Activated CD4-positive, alpha-beta memory T cell treated with anti-CD3 and anti-CD28 coated beads, Interleukin-2, amount 10 ng/mL, durations not matched to agents 7 days and 5 days (primary cell): ENCODE measurements at places on chromosomes 3 and 15. TPM values are rescaled to one million over a fixed set of nuclear protein-coding genes. Genes with fewer than 3 reads are reported as not detected.

- H3K4me3 ChIP-seq = peak overlapping the region; percentile 92
- peaks cover 39% of the 10 kb centered on the region for H3K36me3 ChIP-seq
- peaks cover 57% of the 10 kb centered on the region for H3K4me1 ChIP-seq
- no peaks in the 10 kb centered on the region for H3K27me3 ChIP-seq
These were observed 553 bp downstream of the TMEM43 start for GRCh38 chr3:14125193-14126016.

- no peaks in the 10 kb centered on the region for H3K4me1 ChIP-seq
- no peak for DNase-seq
- no peak overlapping the region for H3K27ac ChIP-seq
- no peaks in the 10 kb centered on the region for H3K36me3 ChIP-seq
- no peak overlapping the region for H3K4me3 ChIP-seq
These were observed 7.9 kb downstream of the ARRDC4 start for GRCh38 chr15:97968380-97968779.

DNA sequence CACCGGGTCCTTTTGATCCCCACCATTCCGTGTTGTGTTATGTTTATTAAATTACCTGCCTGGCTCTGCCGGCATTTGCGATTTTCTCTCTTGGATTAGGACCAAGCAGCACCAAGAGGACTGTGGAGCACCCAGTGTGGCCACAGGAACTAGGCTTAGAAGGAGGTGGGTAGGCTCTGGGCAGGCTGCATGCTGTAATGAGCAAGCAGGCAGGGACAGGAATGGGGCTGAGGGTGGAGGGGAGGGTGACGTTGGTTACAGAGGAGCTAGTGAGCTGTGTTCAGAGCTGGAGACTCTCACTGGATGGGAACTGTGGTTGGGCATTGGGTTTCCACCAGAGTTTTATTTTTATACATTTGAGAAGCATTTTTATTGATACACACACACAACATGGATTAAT lies 7.9 kb upstream of the SCN5A start:
- H3K4me3 ChIP-seq = no peak overlapping the region
- no peaks in the 10 kb centered on the region for H3K4me1 ChIP-seq
- no peaks in the 10 kb centered on the region for H3K36me3 ChIP-seq
- no peak overlapping the region for H3K27ac ChIP-seq
- no peak for DNase-seq

- no peaks in the 10 kb centered on the region for H3K4me1 ChIP-seq
- no peaks in the 10 kb centered on the region for H3K27me3 ChIP-seq
- no peak overlapping the region for H3K4me3 ChIP-seq
- H3K27ac ChIP-seq = no peak overlapping the region
- DNase-seq = no peak
These were observed 628.9 kb downstream of the FHIT start for GRCh38 chr3:60622349-60622748.

DNA sequence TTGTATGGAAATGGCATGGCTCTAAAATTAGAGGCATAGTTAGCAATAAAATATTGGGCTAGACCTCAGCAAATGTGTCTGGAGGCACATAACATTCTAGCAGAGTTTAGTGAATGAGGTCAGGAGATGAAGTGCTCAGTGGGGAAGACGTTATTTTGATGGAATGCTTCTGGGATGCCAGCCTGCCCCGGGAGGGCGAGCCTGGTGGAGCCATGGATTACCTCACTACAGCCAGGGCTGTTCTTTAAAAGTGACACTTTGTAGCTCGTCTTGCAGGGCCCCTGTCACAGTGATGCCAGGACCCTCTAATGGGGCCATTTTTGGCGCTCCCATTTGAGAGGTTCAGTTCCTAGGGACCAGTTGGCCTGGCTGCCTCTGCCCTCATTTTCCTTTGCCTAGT lies 48.5 kb downstream of the PXYLP1 start:
- H3K4me1 ChIP-seq = peaks cover 16% of the 10 kb centered on the region
- H3K36me3 ChIP-seq = peaks cover 5% of the 10 kb centered on the region
- H3K27me3 ChIP-seq = no peaks in the 10 kb centered on the region
- H3K4me3 ChIP-seq = no peak overlapping the region
- no peak overlapping the region for H3K27ac ChIP-seq

GRCh38 chr15:36256404-36256807 lies 323.0 kb upstream of the CDIN1 start:
- no peaks in the 10 kb centered on the region for H3K4me1 ChIP-seq
- H3K27me3 ChIP-seq = no peaks in the 10 kb centered on the region
- no peak overlapping the region for H3K4me3 ChIP-seq
- H3K36me3 ChIP-seq = no peaks in the 10 kb centered on the region
- no peak for DNase-seq

DNA sequence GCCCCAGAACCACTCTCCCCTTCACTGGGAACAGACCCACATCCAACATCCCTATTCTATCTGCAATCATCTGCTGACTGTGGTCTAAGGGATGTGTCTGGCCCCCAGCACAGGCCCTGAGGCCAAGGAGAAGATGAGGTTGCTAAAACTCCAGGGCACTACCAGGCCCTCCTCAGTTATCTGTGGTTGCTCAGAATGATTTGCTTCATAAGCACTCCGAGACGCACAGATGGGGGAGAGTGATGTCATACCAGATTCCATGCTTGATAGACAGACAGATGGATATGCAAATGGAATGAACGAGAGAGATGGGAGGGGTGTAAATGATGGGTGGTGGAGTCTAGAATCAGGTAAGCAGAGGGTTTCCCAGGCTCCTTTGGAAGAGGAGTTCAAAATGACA lies 57.8 kb downstream of the CEMIP start:
- no peak overlapping the region for H3K27ac ChIP-seq
- H3K4me1 ChIP-seq = no peaks in the 10 kb centered on the region
- no peak for DNase-seq
- H3K4me3 ChIP-seq = no peak overlapping the region
- H3K27me3 ChIP-seq = peaks cover 5% of the 10 kb centered on the region

- no peak for DNase-seq
- H3K4me1 ChIP-seq = peaks cover under 1% of the 10 kb centered on the region
- H3K4me3 ChIP-seq = no peak overlapping the region
These were observed 4.5 kb downstream of the CFAP44 start for GRCh38 chr3:113436809-113437208.

GRCh38 chr3:89145995-89146394 lies 38.6 kb downstream of the EPHA3 start:
- no peaks in the 10 kb centered on the region for H3K4me1 ChIP-seq
- DNase-seq = no peak
- H3K27ac ChIP-seq = no peak overlapping the region
- H3K27me3 ChIP-seq = no peaks in the 10 kb centered on the region

- H3K27ac ChIP-seq = no peak overlapping the region
- peaks cover 26% of the 10 kb centered on the region for H3K27me3 ChIP-seq
- peaks cover 15% of the 10 kb centered on the region for H3K4me1 ChIP-seq
- no peaks in the 10 kb centered on the region for H3K36me3 ChIP-seq
- DNase-seq = no peak
These were observed 31.6 kb downstream of the SAXO2 start for GRCh38 chr15:82294061-82294690.

DNA sequence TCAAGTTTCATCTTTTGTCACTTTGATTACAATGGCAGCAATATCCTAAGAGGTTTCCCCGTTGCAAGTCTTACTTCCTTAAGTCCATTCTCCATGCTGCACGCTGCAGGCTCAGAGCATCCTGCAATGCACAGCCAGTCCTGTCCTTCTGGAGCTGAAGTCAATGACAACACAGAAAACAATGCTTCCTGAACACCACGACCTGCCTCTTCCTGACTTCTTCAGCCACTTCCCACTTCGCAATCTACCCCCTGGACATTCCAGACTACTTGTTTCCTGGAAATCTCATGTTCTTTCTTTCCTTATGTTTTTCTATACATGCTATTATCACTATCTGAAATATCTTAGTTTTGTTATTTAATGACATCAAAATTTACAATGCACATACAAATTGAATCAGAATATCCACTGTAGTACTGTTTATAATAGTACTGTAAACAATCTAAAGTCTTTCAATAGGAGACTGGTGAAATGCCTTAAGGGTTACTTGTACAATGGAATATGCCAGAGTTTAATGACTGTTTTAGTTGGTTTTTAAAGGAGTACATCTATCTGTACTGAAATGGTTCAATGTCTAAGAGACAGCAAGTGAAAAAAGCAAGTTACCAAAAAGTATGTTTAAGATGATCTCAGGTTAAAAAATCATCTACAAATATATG lies 113.7 kb upstream of the PRTG start:
- no peaks in the 10 kb centered on the region for H3K27me3 ChIP-seq
- peaks cover 3% of the 10 kb centered on the region for H3K36me3 ChIP-seq
- H3K27ac ChIP-seq = no peak overlapping the region
- H3K4me1 ChIP-seq = no peaks in the 10 kb centered on the region
- H3K4me3 ChIP-seq = no peak overlapping the region

- no peaks in the 10 kb centered on the region for H3K36me3 ChIP-seq
- H3K27ac ChIP-seq = no peak overlapping the region
- peaks cover 8% of the 10 kb centered on the region for H3K4me1 ChIP-seq
- no peak overlapping the region for H3K4me3 ChIP-seq
- H3K27me3 ChIP-seq = no peaks in the 10 kb centered on the region
These were observed 7.5 kb upstream of the LCTL start for GRCh38 chr15:66573348-66573718.

- H3K27ac ChIP-seq = no peak overlapping the region
- H3K36me3 ChIP-seq = peaks cover 4% of the 10 kb centered on the region
- H3K4me3 ChIP-seq = no peak overlapping the region
- DNase-seq = no peak
- H3K27me3 ChIP-seq = peaks cover 15% of the 10 kb centered on the region
These were observed 19.5 kb downstream of the BMF start for GRCh38 chr15:40088929-40089755.

GRCh38 chr3:190382082-190382481 lies 5.9 kb upstream of the CLDN16 start:
- H3K36me3 ChIP-seq = no peaks in the 10 kb centered on the region
- H3K27ac ChIP-seq = no peak overlapping the region
- H3K4me3 ChIP-seq = no peak overlapping the region
- H3K4me1 ChIP-seq = no peaks in the 10 kb centered on the region
- no peaks in the 10 kb centered on the region for H3K27me3 ChIP-seq

DNA sequence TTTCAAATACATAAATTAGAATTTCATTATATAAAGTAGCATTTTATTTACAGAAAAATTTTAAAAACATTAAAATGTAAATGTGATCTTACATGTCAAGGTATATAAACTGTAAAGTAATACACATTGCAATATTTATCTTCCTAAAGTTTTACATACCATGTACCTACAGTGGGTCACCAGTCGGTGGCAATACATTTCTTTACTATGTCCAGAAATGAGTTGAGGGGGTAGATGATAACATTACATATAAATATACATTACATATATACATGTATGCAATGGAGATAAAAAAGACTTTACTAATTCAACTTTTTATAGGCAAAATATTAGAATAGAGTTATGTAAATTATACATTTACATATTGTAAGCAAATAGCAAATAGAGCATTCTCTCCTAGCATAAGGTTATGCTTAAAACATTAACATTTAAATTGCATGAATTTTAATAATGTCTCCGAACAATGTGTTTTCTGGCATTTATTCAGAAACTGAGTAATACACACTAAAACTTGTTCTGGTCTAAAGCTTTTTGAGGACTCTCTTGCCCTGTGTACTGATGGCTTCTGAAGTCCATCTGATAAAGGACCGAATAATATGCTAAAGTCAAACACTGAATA lies 93.3 kb upstream of the NLGN1 start:
- H3K27ac ChIP-seq = no peak overlapping the region
- no peaks in the 10 kb centered on the region for H3K4me1 ChIP-seq
- H3K36me3 ChIP-seq = no peaks in the 10 kb centered on the region
- H3K4me3 ChIP-seq = no peak overlapping the region
- DNase-seq = no peak
- H3K27me3 ChIP-seq = no peaks in the 10 kb centered on the region

DNA sequence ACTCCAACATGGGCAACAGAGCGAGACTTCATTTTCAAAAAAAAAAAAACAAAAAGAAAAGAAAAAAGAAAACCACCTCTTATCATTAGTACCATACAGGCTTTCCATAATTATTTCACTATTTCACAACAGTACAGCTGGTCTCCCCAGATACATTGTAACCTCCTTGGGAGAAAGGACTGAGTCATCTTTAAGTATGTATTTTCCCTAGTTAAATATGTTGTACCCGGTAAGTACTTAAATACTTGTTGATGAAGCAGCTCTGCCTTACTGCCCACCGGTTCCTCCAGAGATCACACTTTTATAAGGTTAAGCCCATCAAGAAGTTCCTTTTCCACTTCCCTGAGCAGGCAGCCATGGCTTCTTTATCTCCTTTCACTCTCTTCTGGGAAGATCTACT lies 789.5 kb upstream of the CFAP20DC start:
- no peaks in the 10 kb centered on the region for H3K36me3 ChIP-seq
- H3K27me3 ChIP-seq = no peaks in the 10 kb centered on the region
- peaks cover 15% of the 10 kb centered on the region for H3K4me1 ChIP-seq
- DNase-seq = no peak

DNA sequence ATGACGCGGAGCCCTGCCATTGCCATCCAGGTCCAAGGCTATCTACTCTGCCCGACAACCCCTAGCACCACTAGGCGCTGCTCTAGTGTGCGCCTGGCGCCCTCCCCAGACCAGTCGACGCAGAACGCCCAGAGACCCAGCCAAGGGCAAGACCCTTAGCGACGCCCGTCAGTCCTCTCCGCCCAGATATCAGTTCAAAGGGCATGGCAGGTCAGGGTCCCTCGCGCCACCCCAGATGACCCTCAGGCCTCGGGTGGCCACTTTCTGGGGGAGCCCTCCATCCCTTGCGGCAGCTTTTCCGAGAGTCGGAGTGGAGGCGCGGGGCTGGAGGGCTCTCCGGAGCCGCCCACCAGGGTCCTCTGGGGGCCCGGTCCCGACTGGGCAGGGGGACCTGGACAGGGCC lies 371 bp upstream of the CLSTN2 start:
- H3K36me3 ChIP-seq = no peaks in the 10 kb centered on the region
- H3K27me3 ChIP-seq = peaks cover 35% of the 10 kb centered on the region
- no peak for DNase-seq
- H3K4me1 ChIP-seq = no peaks in the 10 kb centered on the region
- H3K27ac ChIP-seq = no peak overlapping the region

DNA sequence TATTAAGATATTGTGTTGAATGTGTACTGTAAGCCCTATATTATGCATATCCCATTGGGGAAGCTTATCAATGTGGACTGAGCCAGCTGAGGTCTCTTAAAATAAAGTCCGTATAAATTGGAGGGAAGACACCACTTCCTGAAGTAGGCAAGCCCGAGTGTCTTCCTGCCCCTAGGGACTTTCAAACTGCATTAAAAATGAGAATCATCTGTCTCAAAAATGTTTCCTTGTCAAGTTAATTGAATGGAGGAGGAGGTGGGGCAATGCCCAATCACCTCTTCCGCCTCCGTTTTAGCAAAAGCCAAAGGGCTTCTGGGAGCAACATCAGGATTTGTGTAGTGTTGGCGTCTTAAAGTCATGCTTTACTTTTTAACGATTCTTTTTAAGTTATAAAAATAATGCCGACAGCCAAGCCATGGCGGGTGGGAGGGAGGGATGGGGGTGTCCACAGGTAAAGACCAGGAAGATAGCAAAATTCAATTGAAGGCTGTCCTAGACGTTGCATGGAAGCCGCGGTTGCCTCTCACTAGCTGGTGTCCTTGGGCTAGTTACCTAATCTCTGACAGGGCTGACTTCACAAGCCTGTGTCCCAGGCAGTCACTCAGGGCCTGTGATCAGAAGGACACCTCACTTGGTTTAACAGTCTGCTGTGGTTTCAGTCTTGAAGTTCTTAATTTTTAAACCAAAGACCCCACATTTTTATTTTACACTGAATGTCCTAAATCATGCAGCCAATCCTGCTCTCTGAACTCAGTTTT lies 524.9 kb upstream of the PROK2 start:
- no peaks in the 10 kb centered on the region for H3K27me3 ChIP-seq
- H3K36me3 ChIP-seq = no peaks in the 10 kb centered on the region
- DNase-seq = no peak

The MAP6D1 gene
- not detected for total RNA-seq

The PAQR5 gene
- total RNA-seq = not detected

The SNRPA1 gene
- 107 TPM for total RNA-seq

The KNG1 gene
- total RNA-seq = not detected

The PPP1R2 gene
- 81.8 TPM for total RNA-seq

The ARHGAP31 gene
- 3.7 TPM for total RNA-seq

The CA12 gene
- total RNA-seq = not detected

The PRRT3 gene
- total RNA-seq = 6.1 TPM
